Temporal lobe (tissue), 4 donors: ENCODE measurements at places on chromosomes 2 and 18. TPM values are rescaled to one million over a fixed set of nuclear protein-coding genes. Genes with fewer than 3 reads are reported as not detected.

CIB4 gene
- total RNA-seq, result not detected

PLGLB2 gene
- total RNA-seq, result 2.2 TPM

IL1F10 gene
- not detected for total RNA-seq

HNMT gene
- total RNA-seq, result 34.2 TPM

KCNG2 gene
- total RNA-seq, result 0.25 TPM

SLC11A1 gene
- 2.0 TPM for total RNA-seq

APOB gene
- total RNA-seq, result 0.25 TPM

ARHGEF33 gene
- total RNA-seq, result 2.7 TPM

SERPINB10 gene
- total RNA-seq, result not detected

C18orf32 gene
- total RNA-seq, result 34.9 TPM

PMAIP1 gene
- total RNA-seq, result 0.98 TPM

TEKT4 gene
- total RNA-seq, result not detected

DCDC2C gene
- 0.49 TPM for total RNA-seq

G6PC2 gene
- not detected for total RNA-seq

EFEMP1 gene
- total RNA-seq, result 3.9 TPM

IL1R1 gene
- 0.74 TPM for total RNA-seq

AQP12A gene
- not detected for total RNA-seq
